Activated naive CD4-positive, alpha-beta T cell treated with anti-CD3 and anti-CD28 coated beads, Interleukin-2, amount 10 ng/mL, durations not matched to agents 5 hours and 36 hours (primary cell): ENCODE measurements at places on chromosomes 3 and 15. TPM values are rescaled to one million over a fixed set of nuclear protein-coding genes. Genes with fewer than 3 reads are reported as not detected.

Gene ALDH1A3
- total RNA-seq = not detected

Gene HES1
- 5.6 TPM for total RNA-seq

Gene IL5RA
- total RNA-seq = not detected

Gene SLC12A8
- 0.68 TPM for total RNA-seq

Gene ZSCAN2
- total RNA-seq = 5.8 TPM

Gene PLAAT1
- not detected for total RNA-seq

Gene SLC28A2
- total RNA-seq = not detected

Gene STRIT1
- not detected for total RNA-seq

Gene ZNF502
- 1.1 TPM for total RNA-seq

Gene MCTP2
- 16.6 TPM for total RNA-seq

Gene GOLGA6A
- total RNA-seq = not detected

Gene CIDEC
- total RNA-seq = not detected

Gene SLC25A20
- total RNA-seq = 32.2 TPM

Gene PRSS50
- total RNA-seq = not detected

Gene XCR1
- not detected for total RNA-seq

Gene MYH15
- total RNA-seq = 0.15 TPM

Gene FBXO40
- total RNA-seq = not detected

Gene SLC35G2
- total RNA-seq = 0.15 TPM
